ENCODE measurements at places on chromosomes 4 and X.

GRCh38 chr4:38365748-38366310, 298.2 kb upstream of the KLF3 start:
- no peak for DNase-seq

DNA sequence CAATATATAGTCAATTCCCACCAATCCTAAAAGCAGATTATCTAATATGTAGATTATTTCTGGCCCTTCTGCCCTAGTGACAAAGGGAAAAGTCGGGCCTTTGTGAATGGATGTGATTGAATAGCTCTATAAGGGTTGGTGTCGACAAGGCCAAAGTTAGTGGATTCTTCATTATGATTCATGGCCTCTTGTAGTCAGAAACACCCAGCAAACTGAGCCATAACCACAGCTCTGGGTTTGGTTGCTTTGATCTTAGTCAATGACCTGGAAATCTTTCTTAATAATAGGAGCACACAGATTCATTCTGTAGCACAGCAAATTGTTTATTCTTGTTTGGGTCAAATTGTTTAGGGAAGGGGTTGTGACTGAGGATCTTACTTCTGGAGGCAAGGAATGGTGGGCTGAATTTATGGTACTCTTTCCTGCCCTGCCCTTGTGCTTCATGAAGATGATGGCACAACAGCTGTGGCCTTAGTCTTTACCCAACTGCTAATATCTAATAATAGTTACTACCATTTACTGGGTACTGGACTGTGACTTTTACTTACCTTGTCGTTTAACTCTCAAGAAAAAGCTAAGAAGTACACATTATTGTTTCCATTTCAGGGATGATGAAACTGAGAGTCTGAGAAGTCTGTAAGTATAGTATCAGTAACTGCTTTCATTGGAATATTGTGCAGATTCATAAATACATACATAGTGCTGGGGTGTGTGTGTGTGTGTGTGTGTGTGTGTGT, 74.0 kb downstream of the AFF2 start:
- DNase-seq: no peak

GRCh38 chrX:3521396-3521795, 174.9 kb upstream of the MXRA5 start:
- no peak for DNase-seq

DNA sequence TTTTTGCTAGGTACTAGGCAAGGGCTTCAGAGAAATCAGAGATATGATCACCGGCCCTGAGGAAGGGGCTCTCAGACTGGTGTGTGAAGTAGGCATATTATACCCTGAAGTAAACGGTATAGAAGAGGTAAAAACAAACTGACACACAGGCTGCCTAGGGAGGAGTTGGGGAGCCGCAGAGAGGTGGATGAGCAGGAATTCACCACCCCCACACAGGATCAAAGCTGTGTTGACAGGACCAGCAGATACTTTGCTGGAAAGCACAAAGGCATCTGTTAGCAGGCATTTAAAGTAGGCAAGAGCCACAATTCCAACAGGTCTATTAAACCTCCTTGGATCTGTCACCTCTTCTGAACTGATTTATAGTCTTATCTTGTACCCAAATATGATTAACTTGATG, 71.8 kb upstream of the GPR34 start:
- DNase-seq: no peak

GRCh38 chrX:13934731-13935130, 95.0 kb downstream of the GEMIN8 start:
- DNase-seq: no peak

GRCh38 chrX:73683236-73683859, 120.4 kb downstream of the CHIC1 start:
- DNase-seq: no peak

GRCh38 chr4:169582706-169583105, 29.7 kb downstream of the NEK1 start:
- no peak for DNase-seq

GRCh38 chrX:155263854-155264628, at the start of gene RAB39B:
RAB39B (minus strand) TSS chrX:155264491; CDS start chrX:155264288, 203 bp downstream.
- DNase-seq: peak; percentile 40

GRCh38 chrX:28010875-28011274, 29.6 kb upstream of the DCAF8L1 start:
- DNase-seq: no peak

DNA sequence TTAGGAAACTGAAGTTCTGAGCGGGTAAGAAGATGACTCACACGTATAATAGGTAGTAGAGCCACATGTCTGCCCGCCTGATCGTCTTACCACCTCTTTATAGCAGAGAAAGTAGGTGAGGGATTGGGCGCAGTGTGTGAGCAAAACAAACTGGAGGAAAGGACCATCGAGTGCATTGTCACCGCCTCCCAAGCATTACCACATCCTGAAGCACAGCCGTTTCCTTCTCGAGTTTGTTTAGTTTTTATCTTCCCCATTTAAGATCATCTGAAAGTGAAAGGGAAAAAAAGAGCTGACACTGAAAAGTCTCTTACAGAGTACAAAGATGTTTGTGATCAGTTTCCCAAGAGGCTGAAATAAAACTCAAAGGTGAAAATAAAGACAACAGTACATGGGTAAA, 14.8 kb downstream of the PDK3 start:
- DNase-seq: no peak
